GM23248 (cell line): ENCODE measurements at places on chromosomes 1 and 21.
A peak's percentile ranks its signal among the peaks of the same experiment; 100 is the strongest.

DNA sequence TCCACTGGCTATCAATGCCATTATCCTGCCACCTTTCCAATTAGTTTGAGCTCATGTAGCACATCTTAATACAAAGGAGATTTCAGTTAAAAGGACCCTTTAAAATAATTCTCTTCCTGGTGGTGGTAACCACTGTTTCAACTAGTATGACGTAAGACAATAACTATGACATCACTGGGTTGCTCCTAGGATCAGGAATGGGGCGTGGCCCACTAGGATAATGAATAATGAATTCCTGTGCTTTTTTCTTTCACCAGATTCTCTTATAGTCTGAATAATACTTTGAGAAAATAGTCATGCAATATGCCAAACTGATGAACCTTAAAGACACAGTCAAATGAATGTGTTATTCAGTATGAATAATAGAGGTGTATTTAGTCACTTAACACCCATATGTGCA is 10.6 kb upstream of the KIFAP3 start:
- DNase-seq = peak; percentile 63

DNA sequence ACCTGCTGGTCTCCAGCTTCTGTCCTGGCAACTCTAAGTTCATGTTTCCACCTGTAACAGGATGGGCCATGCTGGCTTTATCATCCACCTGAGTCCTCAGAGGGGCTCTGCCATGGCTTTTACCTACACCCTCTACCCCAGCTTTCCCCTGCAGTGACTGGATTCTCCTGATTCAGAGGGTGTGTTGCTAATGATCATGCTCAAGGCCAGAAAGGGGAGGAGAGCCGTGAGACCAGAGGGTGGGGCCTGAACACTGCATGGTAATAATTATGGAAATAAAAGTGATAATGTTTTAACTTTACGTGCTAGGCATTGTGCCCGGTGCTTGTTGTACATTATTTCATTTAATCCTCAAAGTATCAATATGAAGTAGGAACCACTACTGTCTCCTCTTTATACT is 53.3 kb downstream of the CNIH3 start:
- DNase-seq = peak; percentile 15

GRCh38 chr1:203754455-203754864 is 10.5 kb upstream of the LAX1 start:
- DNase-seq = no peak

GRCh38 chr21:41961753-41962152 is 7.9 kb upstream of the C2CD2 start:
- no peak for DNase-seq

- peak; percentile 28 for DNase-seq
Measured at GRCh38 chr1:23362218-23362713, 7.4 kb downstream of the ZNF436 start.

GRCh38 chr1:41041614-41042270 is 20.2 kb upstream of the SLFNL1 start:
- DNase-seq = peak; percentile 45

- DNase-seq = peak; percentile 9
Measured at GRCh38 chr1:92118826-92119225, 38.7 kb downstream of the BTBD8 start.

DNA sequence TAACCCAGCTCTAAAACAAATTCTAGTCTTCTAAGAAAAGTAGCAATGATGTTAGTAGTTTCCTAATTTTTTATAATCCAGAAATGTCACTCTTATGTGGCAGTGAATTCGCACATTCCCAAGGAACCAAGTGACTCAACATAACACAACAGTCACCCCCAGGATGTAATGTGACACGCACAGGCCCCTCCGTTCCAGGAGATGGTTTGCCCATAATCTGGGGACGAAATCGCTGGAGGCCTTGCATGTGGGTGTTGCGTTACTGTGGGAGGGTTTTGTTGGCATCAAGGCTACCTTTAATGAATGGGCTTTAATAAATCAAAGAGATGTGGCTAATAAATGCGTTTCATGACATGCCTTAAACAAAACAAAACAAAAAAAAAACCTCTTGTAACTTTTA is 50.9 kb downstream of the EVA1C start:
- no peak for DNase-seq

DNA sequence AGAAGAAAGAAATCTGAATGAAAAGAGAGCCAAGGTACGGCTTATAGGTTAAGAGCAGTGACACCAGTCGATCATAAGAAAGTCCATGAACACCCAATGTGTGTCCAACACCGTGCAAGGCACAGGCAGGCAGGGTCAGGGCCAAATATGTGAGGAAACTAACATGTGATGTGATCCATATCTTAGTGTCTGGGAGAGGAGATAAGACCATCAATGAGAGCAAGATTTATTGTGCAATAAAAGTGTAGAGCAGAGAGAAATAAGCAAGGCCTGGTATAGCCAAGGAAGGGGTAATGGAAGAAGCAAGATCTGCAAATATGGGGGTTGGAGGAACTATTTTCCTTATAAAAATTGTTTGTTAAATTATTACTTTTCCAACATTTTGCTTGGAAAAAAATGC is 198.8 kb downstream of the CRB1 start:
- DNase-seq = no peak

DNA sequence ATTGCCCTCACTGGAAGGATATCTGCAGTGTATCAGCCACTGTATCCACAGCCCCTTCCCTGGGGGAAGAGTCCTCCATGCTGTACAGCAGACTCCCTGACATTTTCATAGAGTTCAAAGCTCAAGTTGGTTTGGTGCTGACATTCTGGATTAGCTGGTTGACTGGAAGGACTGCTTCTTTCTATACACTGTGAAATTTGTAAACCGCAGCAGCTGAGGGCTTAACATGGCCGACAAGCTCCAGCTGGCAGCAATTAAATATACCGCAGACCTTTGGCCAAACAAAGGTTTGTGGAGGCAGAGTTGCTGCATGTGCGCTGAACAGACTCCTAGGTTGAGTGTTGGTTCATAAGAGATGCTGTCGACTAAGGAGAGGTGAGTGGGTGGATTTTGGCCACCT is 126.4 kb downstream of the DHRS3 start:
- DNase-seq = no peak

DNA sequence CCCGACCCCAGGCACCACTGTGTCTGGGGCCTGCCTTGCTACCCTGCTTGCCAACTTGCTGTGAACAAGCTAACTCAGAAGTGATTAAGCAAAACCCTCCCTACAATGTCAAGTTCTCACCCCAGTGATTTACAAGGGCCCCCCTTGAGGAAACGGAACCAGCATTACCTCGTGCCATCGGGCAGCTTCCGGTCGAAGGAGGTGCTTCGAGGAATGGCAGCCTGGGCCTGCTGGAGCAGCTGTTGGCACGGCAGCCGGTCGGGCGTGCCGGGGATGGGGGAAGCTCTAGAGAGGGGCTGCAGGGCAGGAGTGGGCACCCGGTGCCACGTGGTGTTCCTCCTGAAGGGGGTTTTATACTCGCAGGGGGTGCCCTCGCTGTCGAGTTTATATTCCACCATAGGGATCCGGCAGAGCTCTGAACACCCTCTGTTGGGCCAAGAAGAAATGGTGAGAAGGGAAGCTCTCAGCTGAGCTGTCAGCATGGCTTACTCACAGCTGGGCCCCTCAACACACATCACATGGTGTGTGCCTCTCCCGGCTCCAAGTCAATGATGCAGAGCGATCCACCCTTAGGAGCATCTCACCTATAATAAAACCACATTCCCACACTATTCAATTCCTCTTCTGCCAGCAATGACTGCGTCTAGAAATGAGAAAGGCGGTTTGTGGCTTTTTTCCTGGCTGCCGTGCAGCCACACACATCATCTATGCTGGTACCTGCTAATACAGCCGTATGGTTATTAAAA is 184.4 kb downstream of the SIPA1L2 start:
- no peak for DNase-seq

DNA sequence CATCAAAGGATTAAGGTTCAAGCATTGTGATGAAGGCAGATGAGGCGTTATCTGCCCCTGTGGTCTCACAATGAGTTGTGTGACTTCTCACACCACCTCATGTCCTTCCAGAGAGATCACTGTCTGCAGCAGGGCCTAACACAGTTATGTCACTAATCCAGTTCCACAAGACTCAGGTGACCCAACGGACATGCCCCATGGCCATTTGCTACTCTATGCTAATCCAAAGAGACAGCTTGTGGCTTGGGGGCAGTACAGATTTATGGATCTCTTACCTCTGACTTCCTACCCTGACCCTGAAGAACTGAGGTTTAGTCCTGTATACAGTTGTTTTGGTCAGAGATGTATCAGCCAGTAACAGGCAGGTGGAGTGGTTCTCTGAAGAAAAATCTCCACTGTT is 147.1 kb downstream of the GLUL start:
- DNase-seq = no peak

- no peak for DNase-seq
Measured at GRCh38 chr1:18941221-18942141, 15.0 kb downstream of the IFFO2 start.

GRCh38 chr1:104787866-104788510 is 1038.3 kb downstream of the AMY1C start:
- no peak for DNase-seq

GRCh38 chr1:206694171-206695124 is 9.7 kb downstream of the MAPKAPK2 start:
- DNase-seq = no peak

- peak; percentile 44 for DNase-seq
Measured at GRCh38 chr1:170730438-170730837, 66.5 kb downstream of the PRRX1 start.

DNA sequence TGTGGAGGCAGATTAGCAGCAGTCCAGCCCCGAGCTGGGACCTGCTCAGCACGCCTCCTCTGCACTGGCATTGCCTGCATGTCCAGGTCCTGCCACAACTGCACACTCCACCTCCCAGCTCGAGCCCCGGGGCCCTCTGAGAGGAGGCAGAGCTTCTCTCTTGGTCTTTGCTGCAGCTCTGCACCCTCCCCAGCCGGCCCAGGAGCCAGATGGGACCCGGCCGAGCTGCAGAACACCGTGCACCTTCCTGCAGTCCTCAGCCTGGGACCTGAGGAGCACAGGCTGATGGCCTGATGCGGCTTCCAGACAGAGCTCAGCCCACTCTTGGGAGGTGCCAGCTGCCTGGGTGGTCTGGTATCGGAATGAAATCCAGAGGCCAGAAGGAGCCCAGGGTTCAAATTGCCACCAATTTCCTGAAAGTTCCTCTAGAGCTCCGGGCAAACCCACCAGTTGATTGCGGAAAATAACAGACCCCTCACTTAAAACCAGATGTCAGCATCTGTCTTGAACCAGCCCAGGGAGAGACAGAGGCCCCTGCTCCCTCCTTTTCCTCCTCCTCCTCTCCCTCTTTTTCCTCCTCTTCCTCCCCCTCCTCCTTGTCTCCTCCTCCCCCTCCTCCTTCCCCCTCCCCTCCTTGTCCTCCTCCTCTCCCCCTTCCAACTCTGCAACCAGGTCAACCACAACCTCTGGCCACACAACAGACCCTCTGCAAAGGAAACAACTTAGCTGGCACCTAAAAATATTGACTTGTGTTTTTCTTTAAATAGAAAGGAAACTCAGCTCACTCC is 10.6 kb upstream of the SPSB1 start:
- DNase-seq = peak; percentile 48

- no peak for DNase-seq
Measured at GRCh38 chr1:220785166-220786056, 1.3 kb upstream of the MTARC1 start.

DNA sequence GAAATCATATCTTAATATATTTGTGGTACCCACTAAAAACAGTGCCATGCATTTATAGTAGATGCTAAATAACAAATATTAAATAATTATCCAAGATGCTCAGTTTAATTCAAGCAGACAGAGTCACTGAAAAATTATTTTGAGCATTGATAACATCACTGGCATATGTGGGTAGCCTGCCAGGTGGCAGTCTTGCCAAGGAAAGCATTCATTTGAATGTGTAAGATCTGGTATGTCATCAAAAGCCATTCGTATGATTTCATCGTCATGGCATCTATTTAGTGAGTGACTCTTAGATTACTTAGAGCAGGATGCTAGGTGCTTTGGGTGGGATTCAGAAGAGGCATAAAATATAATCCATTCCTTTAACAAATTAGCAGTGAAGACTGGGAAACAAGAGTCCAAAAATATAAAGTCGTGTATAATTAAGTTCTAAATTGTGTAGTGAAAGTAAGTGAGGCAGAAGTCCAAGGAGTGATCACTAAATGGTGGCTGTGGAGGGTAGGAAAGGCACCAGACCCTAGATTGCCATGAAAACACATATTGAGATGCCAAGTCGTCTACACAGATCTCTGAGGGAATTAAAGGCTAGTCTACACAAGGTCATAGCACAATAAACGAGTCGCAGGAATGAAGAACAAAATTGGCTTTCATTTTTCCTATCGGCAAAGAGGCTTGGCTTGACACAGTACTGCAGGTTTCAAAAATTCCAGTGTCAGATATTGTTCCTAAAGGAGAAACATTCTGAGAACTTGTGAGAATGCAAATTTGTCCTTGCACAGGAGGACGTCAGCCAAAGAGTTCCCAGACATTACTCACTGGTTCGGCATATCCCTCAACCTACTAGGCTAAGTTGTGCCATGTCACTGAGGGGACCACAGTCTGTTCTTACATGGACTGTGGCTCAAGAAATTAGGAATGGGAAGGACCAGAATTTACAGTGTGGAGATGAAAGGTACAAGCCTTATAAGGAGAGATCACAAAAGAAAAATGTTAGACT is 130.8 kb downstream of the LYPLAL1 start:
- DNase-seq = peak; percentile 81

DNA sequence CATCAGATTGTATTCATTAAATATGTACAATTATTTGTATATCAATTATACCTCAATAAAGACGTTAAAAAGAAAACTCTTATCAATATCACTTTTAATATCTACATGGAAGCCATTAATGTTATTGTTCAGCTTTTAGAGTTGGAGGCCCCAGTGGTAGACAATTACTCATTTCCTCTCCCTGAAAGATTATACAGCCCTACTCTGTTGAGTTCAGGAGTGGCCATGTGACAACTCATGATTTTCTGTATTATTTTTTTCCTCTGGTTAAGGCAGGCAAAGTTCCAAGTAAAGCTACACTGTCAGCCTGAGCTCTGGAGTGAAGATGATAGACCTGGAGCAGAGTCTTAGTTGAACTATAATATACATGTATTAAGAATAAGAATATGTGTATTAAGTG is 247.9 kb upstream of the B3GALT2 start:
- DNase-seq = no peak

DNA sequence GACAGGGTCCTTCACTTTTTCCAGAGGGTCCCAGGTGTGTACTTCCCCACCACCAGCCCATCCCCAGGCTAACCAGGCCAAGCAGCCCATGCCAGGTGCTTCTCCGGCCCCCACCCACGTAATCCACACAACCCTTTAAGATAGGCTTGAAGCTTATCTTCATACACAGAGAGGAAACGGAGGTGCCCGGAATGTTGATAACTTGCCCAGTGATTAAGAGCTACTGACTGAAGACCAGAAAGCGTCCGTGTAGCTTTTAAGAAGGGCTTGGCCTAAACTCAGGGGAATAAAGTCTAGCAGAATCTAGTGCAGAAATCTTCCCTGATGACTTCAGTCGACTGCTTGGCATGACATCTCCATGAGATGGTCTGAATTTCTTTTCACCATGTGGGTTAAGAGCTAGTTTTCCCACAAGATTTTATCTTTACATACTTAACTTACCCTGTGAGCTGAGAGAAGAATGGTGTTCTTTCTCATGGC is 138.7 kb downstream of the GALNT2 start:
- DNase-seq = peak; percentile 74

GRCh38 chr1:165543532-165544438 is at the start of gene LRRC52:
Gene LRRC52 (plus strand): TSS chr1:165544000. CDS start chr1:165544297, 297 bp downstream.
- DNase-seq = no peak
